ENCODE measurements at places on chromosomes 1 and 21. TPM values are rescaled to one million over a fixed set of nuclear protein-coding genes. Genes with fewer than 3 reads are reported as not detected.

The TTC22 gene
- not detected for total RNA-seq

The SPRR2A gene
- not detected for total RNA-seq

The VSIG8 gene
- total RNA-seq: not detected

The SCP2 gene
- total RNA-seq: 49.4 TPM

The PPIAL4G gene
- not detected for total RNA-seq

The LCE3E gene
- not detected for total RNA-seq

The TRIM45 gene
- total RNA-seq: 5.9 TPM

The HJV gene
- not detected for total RNA-seq

The MCOLN2 gene
- total RNA-seq: 11.4 TPM

The PPM1J gene
- total RNA-seq: 0.74 TPM
